ENCODE measurements at places on chromosomes 7 and 10.

GRCh38 chr7:47659664-47660462, 78.0 kb upstream of the TNS3 start:
- no peak overlapping the region for H3K4me3 ChIP-seq
- no peak for DNase-seq
- H3K36me3 ChIP-seq: no peaks in the 10 kb centered on the region
- H3K27me3 ChIP-seq: no peaks in the 10 kb centered on the region

DNA sequence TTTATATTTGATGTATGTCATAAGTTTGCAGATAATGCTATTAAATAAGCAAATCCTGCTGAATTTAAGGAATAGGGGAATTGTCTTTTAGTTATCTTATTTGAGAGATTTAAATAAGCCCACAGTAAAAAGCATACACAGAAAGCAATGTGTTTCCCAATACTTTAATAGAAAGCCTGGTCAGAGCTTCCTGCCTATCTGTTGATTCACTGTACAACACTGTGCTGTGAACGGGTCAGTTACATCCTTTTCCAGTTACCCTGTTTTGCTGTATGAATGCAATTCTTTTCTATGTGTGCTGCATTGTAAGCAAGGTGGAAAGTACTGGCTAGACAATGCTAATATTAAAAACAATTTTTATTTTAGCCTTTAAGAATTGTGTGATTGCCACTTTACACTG, 81.2 kb downstream of the ANKRD7 start:
- H3K4me3 ChIP-seq: no peak overlapping the region
- no peak overlapping the region for H3K27ac ChIP-seq
- no peak for DNase-seq

DNA sequence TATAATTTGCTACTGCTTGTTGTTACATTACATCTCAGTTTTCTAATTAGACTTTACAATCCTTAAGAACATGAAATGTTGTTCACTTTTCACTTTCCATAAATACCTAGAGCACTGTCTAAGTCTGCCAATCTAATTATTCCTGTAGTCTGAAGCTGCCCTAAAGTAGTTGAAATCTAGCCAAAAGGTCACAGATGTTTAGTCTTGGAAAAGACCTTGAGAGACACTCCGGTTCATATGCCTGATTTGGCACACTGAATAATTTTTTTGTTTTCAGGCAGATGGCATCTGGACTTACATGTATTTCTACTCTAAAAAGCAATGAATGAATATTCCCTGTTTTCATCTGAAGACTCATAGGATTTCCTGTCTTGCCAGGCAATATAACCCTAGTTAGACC, 359.1 kb downstream of the ANKRD7 start:
- no peaks in the 10 kb centered on the region for H3K36me3 ChIP-seq
- DNase-seq: no peak
- no peaks in the 10 kb centered on the region for H3K27me3 ChIP-seq
- H3K4me3 ChIP-seq: no peak overlapping the region

- DNase-seq: no peak
- H3K36me3 ChIP-seq: no peaks in the 10 kb centered on the region
- H3K4me1 ChIP-seq: no peaks in the 10 kb centered on the region
- no peak overlapping the region for H3K4me3 ChIP-seq
- no peak overlapping the region for H3K27ac ChIP-seq
Measured at GRCh38 chr7:42549866-42550485, 313.0 kb upstream of the GLI3 start.

GRCh38 chr10:23099816-23100215, 4.4 kb downstream of the MSRB2 start:
- H3K27me3 ChIP-seq: no peaks in the 10 kb centered on the region
- H3K4me3 ChIP-seq: no peak overlapping the region
- no peak for DNase-seq

- H3K27me3 ChIP-seq: peaks cover 17% of the 10 kb centered on the region
- H3K4me3 ChIP-seq: no peak overlapping the region
- no peak overlapping the region for H3K27ac ChIP-seq
- no peak for DNase-seq
- no peaks in the 10 kb centered on the region for H3K36me3 ChIP-seq
- H3K4me1 ChIP-seq: no peaks in the 10 kb centered on the region
Measured at GRCh38 chr10:51073453-51074237, 642 bp upstream of the PRKG1 start.

- H3K36me3 ChIP-seq: 0 out of 2 replicates have a peak, but pooled peaks cover 2% of the 10 kb centered on the region
- no peak overlapping the region for H3K4me3 ChIP-seq
- H3K27ac ChIP-seq: no peak overlapping the region
- DNase-seq: no peak
- no peaks in the 10 kb centered on the region for H3K27me3 ChIP-seq
Measured at GRCh38 chr10:72889391-72889831, 4.1 kb upstream of the OIT3 start.

DNA sequence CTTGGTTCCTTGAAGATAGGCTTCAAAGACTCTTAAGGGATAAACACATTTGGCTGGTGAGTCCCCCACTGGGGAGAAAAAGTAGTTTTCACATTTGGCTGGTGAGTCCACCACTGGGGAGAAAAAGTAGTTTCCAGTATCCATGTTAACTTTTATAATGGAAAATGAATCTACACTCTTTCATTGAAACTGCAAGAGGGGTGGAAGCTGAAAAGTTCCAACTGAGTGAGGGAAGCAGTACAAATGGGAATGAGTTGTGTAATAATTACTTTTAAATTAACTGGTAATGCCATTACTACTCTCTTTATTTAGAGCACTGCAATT, 153.9 kb downstream of the MLLT10 start:
- H3K36me3 ChIP-seq: no peaks in the 10 kb centered on the region
- H3K27me3 ChIP-seq: no peaks in the 10 kb centered on the region
- no peak overlapping the region for H3K4me3 ChIP-seq
- H3K27ac ChIP-seq: no peak overlapping the region
- H3K4me1 ChIP-seq: no peaks in the 10 kb centered on the region

DNA sequence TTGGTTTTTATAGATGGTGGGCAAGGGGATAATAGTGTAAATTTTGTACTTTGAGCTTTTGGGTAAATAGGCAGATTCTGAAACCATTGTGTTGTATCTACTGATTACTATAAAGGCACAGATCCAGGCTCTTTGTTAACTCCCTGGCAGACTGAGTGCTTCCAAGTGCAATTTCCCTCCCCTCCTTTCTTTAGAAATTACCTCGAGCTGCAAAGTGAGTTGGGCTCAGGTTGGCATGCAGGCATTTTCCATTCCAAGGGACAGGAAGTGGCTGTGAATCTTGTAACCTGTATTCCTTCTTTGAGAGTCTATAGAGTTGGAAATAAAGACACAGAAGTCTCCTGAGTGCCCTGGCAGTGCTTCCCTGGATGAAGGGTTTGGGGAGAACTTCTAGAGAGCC, 494.2 kb upstream of the GALNT17 start:
- H3K4me1 ChIP-seq: no peaks in the 10 kb centered on the region
- H3K4me3 ChIP-seq: no peak overlapping the region
- DNase-seq: no peak
- H3K36me3 ChIP-seq: no peaks in the 10 kb centered on the region
- no peak overlapping the region for H3K27ac ChIP-seq

DNA sequence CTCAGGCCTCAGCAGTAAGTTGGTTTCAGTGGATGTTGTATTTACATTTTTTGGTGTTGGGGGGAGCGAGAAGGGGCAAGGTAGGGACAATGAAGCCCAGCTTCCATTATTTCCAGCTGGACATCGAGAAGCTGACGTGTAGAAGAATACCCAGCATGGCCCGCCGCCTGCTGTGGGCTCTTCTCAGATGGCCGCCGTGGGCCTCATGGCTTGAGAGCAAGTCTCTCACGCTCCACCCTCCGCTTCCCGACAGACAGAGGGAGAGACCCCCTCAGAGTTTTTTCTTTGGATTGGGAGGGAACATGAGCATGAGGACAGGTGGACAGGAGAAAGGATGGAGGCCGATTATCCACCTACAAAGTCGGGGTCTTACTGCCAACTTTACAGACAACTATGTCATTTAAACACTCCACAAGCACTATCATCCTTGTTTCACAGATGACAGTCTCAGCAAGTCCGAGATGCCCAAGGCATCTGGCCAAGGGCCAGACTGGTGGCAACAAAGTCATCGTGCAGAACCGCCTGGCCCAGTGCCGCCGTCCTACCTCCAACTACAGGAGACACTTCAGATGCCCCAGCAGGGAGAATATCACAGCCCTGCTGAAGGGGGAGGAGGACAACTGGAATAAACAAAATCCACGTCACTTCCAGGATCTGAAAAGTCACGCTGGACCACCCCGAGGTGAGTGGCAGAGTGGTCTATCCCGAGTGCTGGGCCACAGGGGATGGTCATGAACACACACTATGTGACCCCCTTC, 195.9 kb downstream of the DIP2C start:
- DNase-seq: no peak
- H3K36me3 ChIP-seq: no peaks in the 10 kb centered on the region
- no peak overlapping the region for H3K27ac ChIP-seq
- H3K27me3 ChIP-seq: no peaks in the 10 kb centered on the region
- H3K4me3 ChIP-seq: no peak overlapping the region
- H3K4me1 ChIP-seq: no peaks in the 10 kb centered on the region

GRCh38 chr7:24200407-24200966, 83.5 kb upstream of the NPY start:
- H3K4me1 ChIP-seq: no peaks in the 10 kb centered on the region
- H3K36me3 ChIP-seq: no peaks in the 10 kb centered on the region
- DNase-seq: no peak
- H3K4me3 ChIP-seq: no peak overlapping the region
- H3K27ac ChIP-seq: no peak overlapping the region

DNA sequence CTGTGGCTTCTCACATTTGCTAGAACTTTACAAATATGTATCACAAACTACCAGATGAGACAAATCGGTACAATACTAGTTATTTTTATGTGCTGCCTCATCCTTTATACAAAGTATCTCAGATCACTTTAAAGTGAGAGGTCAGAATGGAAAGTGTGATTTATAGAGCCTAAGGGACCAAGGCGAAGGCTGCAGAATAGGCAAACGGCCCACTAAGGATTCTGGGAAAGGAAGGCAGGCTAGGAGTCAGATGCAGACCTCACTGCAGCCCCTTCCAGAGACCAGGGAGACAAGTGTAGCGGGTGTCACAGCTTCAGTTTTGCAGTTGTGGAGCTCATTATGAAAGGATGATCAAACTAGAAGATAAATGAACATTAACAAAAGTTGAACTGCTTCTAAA, 190.6 kb downstream of the HIBADH start:
- DNase-seq: no peak
- no peak overlapping the region for H3K4me3 ChIP-seq
- no peak overlapping the region for H3K27ac ChIP-seq
- H3K4me1 ChIP-seq: no peaks in the 10 kb centered on the region
- no peaks in the 10 kb centered on the region for H3K36me3 ChIP-seq

GRCh38 chr10:86362586-86363183, 3.9 kb downstream of the GRID1 start:
- no peak overlapping the region for H3K4me3 ChIP-seq
- H3K27me3 ChIP-seq: no peaks in the 10 kb centered on the region
- no peak overlapping the region for H3K27ac ChIP-seq
- no peak for DNase-seq
- peaks cover 14% of the 10 kb centered on the region for H3K4me1 ChIP-seq
- H3K36me3 ChIP-seq: no peaks in the 10 kb centered on the region

DNA sequence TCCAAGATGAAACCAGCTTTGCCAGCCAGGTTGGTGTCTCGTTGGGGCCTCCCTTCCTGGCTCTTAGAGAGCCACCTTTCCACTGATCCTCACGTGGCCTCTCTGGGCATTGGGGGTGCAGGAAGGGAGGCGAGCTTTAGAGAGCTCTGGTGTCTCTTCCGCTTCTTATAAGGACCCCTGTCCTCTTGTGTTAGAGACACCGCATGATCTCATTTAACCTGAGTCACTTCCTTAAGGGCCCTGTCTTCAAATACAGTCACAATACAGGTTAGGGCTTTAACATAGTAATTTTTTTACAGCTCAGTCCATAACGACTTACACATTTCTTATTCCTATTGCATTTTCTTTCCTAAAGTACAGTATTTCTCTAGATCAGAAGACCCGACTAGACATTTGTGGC, 535.8 kb downstream of the SDK1 start:
- H3K27me3 ChIP-seq: peaks cover 31% of the 10 kb centered on the region
- no peak overlapping the region for H3K27ac ChIP-seq
- DNase-seq: no peak
- H3K4me1 ChIP-seq: no peaks in the 10 kb centered on the region
- H3K36me3 ChIP-seq: no peaks in the 10 kb centered on the region

DNA sequence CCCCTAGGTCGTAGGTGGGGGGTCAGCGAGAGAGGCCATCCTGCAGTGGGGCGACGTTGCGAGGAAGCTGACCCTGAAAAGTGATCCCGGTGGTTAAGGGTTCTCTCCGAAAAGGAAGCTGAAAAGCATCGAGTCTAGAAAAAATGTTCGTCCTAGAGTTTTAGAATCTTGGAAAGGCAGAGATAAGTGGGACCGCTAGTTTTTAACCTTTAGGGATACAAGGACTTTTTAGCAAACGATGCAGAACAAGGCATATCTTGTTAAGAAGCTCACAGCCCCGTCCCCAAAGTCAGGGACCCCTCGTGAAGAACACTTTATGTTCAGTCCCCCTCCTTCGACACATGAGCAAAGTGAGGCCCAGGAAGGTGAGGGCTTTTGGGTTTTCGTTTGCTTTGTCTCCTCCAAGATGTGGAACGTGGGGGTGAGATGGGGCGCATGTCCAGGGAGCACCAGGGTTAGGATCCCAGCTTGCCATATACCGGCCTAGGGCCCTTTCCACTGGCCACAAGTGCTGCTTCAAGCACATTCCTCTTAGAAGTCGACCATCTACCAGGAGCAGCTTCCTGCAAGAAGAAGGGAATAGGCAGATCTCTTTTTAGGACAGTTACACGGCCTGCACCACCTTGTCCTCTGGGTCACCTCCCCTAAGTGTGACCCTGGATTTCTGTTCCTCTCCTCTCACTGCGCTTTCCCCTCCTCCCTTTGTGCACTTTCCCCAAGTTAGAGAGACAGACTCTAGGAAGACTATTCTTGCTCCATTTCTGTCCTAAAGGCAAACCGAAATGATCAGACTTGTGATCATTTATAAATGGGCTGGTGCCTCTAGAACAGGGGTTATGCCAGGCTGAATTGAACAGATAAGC, 969 bp downstream of the SLC35G1 start:
- H3K36me3 ChIP-seq: no peaks in the 10 kb centered on the region
- H3K27ac ChIP-seq: peak overlapping the region; percentile 53
- peak overlapping the region; percentile 64 for H3K4me3 ChIP-seq
- DNase-seq: no peak

- DNase-seq: no peak
- no peak overlapping the region for H3K4me3 ChIP-seq
- H3K27me3 ChIP-seq: no peaks in the 10 kb centered on the region
- H3K27ac ChIP-seq: no peak overlapping the region
- peaks cover 7% of the 10 kb centered on the region for H3K4me1 ChIP-seq
- no peaks in the 10 kb centered on the region for H3K36me3 ChIP-seq
Measured at GRCh38 chr7:4789194-4790077, 14.0 kb downstream of the AP5Z1 start.

- no peaks in the 10 kb centered on the region for H3K36me3 ChIP-seq
- no peaks in the 10 kb centered on the region for H3K4me1 ChIP-seq
- H3K27ac ChIP-seq: no peak overlapping the region
- no peak overlapping the region for H3K4me3 ChIP-seq
Measured at GRCh38 chr7:83769407-83769806, 120.5 kb upstream of the SEMA3E start.

DNA sequence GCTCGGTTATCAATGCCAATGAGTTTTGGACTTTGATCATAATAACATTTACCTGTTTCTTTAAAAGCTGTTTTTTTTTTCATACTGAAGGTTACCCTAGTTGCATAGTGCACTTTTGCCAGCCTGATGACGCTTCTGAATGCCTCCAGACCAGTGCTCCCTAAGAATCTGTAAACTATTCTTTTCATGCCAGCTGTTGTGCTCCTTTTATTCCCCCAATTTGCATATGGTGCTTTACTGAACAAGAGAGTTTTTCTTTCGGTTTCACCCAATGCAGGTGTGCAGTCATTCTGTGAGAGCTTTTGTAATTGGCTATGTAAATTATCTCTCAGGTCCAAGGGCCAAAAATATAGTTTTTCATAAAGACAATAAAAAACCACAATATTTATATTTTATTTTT, 48.1 kb upstream of the GLCCI1 start:
- no peaks in the 10 kb centered on the region for H3K4me1 ChIP-seq
- no peak for DNase-seq
- no peak overlapping the region for H3K27ac ChIP-seq
- no peaks in the 10 kb centered on the region for H3K36me3 ChIP-seq

All from HCT116 (cell line).